Chondrocyte (in vitro differentiated cells): ENCODE measurements at places on chromosomes 1 and 21. TPM values are rescaled to one million over a fixed set of nuclear protein-coding genes. Genes with fewer than 3 reads are reported as not detected.

- no peak for DNase-seq
- H3K27me3 ChIP-seq, result no peaks in the 10 kb centered on the region
- H3K4me3 ChIP-seq, result no peak overlapping the region
These were observed 10.2 kb upstream of the ADCY10 start for GRCh38 chr1:167924102-167924501.

- H3K36me3 ChIP-seq, result peaks cover 3% of the 10 kb centered on the region
- H3K4me1 ChIP-seq, result peaks cover 49% of the 10 kb centered on the region
- no peaks in the 10 kb centered on the region for H3K27me3 ChIP-seq
These were observed 429.0 kb downstream of the KIF26B start for GRCh38 chr1:245583575-245584330.

GRCh38 chr1:18256282-18257235 is 149.0 kb downstream of the IGSF21 start:
- H3K27ac ChIP-seq, result no peak overlapping the region
- no peak overlapping the region for H3K4me3 ChIP-seq
- H3K36me3 ChIP-seq, result no peaks in the 10 kb centered on the region
- no peaks in the 10 kb centered on the region for H3K27me3 ChIP-seq
- no peaks in the 10 kb centered on the region for H3K4me1 ChIP-seq
- DNase-seq, result no peak

IFNAR2 gene
- total RNA-seq, result 16.5 to 19.4 TPM (median 18.6 TPM) in 3 replicates

DNA sequence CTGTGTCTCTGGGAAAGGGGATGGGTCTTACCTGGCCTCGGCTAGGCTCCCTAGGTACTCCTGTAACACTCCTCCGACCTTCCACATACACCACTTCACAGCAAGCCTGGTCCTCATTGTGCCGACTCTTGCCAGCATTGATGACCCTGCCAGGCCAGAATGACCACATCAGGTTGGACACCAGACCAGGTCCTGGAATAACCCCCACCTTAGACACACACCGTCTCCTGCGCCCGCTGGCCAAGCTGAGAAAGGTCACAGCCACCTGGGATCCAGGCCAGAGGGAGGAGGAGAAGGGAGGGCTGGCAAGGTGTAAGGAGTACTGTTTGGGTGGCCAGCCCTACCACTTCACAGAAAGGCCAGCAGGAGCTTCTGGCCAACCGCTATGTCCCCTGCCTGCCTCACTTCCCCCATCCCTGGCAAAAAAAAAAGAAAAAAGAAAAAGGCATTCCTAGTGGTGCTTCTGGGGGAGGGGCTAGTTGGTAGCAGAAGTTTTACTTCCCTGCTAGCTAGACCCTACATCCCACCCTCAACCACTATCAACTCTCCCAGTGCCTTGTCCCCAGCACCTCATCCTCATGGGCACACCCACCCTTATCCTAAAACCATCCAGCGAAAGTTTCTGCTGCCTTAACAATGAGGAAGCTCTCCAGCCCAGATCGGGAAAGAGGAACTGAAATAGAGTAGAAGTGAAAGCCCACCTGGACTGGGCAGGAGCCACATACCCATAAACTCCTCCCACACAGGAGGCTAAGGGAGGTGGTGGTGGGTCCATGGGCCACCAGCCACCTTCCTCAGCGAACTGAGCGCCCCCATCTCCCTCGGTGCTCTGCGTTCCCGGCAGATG is 1.4 kb downstream of the PPM1J start:
- peak overlapping the region; percentile 80 for H3K4me3 ChIP-seq
- H3K27me3 ChIP-seq, result peaks cover 1% of the 10 kb centered on the region
- DNase-seq, result peak; percentile 71
- H3K27ac ChIP-seq, result peak overlapping the region; percentile 49
- H3K36me3 ChIP-seq, result no peaks in the 10 kb centered on the region
- peaks cover 20% of the 10 kb centered on the region for H3K4me1 ChIP-seq

PGLYRP3 gene
- total RNA-seq, result not detected in 3 replicates

CDC20 gene
- 14.4 to 16.9 TPM (median 14.5 TPM) in 3 replicates for total RNA-seq

- H3K27ac ChIP-seq, result no peak overlapping the region
- H3K4me1 ChIP-seq, result peaks cover 23% of the 10 kb centered on the region
- H3K36me3 ChIP-seq, result no peaks in the 10 kb centered on the region
These were observed 486.3 kb downstream of the TTLL7 start for GRCh38 chr1:83512373-83513193.

SYT2 gene
- 0.07 TPM in 1 of 3 replicates, not detected in the others for total RNA-seq

- no peak overlapping the region for H3K27ac ChIP-seq
- no peak for DNase-seq
- no peaks in the 10 kb centered on the region for H3K27me3 ChIP-seq
- H3K4me1 ChIP-seq, result no peaks in the 10 kb centered on the region
- H3K36me3 ChIP-seq, result no peaks in the 10 kb centered on the region
- H3K4me3 ChIP-seq, result no peak overlapping the region
These were observed 2.2 kb downstream of the CLEC20A start for GRCh38 chr1:178494569-178494971.

GRCh38 chr1:22323846-22324504 is 127.7 kb upstream of the ZBTB40 start:
- peaks cover 16% of the 10 kb centered on the region for H3K27me3 ChIP-seq
- no peaks in the 10 kb centered on the region for H3K4me1 ChIP-seq
- no peak overlapping the region for H3K27ac ChIP-seq
- no peak overlapping the region for H3K4me3 ChIP-seq
- H3K36me3 ChIP-seq, result no peaks in the 10 kb centered on the region

DNA sequence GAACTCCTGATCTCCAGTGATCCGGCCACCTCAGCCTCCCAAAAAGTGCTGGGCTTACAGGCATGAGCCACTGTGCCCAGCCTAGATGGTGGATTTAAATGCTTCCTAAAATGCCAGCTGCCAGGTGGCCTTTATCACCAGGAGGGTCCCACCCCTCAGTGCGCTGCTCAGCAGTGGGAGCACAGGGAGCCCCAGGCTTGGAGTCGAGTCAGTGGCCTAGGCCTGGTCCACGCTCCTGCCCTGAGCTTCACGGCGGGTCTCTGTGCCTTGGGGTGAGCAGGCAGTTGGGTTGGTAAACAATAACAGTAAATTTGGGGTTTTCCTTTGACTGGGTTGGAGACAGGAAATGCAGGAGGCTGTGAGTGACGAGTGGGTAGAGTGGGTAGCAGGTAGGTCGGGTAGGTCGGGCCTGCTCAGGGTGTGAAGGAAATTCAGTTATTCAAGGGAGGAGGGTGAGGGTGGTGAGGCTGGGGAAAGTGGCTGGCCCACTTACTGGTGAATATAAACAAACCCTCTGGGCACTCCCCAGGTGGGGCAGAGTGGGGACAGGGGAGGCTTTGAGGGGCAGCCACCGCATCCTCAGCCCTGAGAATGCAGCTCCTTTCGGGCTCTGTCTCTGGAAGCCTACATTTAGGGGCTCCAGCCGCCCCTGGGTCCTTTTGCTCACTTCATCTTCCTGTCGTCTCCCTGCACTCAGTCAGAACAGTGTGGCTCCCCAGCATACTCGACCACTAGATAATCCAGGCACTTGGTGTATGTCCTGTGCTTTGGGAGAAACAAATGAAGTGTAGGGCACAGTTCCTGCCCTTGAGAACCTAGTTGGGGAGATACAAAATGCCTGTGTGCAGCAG is 33.5 kb upstream of the IL19 start:
- no peaks in the 10 kb centered on the region for H3K27me3 ChIP-seq
- H3K4me3 ChIP-seq, result no peak overlapping the region
- no peak overlapping the region for H3K27ac ChIP-seq
- H3K36me3 ChIP-seq, result peaks cover 10% of the 10 kb centered on the region
- peaks cover 13% of the 10 kb centered on the region for H3K4me1 ChIP-seq

CLIC6 gene
- total RNA-seq, result 0.08 to 0.24 TPM (median 0.17 TPM) in 3 replicates

GRCh38 chr1:56133522-56134472 is 445.6 kb downstream of the PLPP3 start:
- H3K4me3 ChIP-seq, result no peak overlapping the region
- H3K27ac ChIP-seq, result no peak overlapping the region
- H3K4me1 ChIP-seq, result peaks cover 22% of the 10 kb centered on the region
- H3K36me3 ChIP-seq, result no peaks in the 10 kb centered on the region

ANKRD65 gene
- not detected in 3 replicates for total RNA-seq

PCP4L1 gene
- total RNA-seq, result 0.23 to 0.35 TPM in 2 of 3 replicates, not detected in the other

UMODL1 gene
- 0.29 TPM in 1 of 3 replicates, not detected in the others for total RNA-seq

DNA sequence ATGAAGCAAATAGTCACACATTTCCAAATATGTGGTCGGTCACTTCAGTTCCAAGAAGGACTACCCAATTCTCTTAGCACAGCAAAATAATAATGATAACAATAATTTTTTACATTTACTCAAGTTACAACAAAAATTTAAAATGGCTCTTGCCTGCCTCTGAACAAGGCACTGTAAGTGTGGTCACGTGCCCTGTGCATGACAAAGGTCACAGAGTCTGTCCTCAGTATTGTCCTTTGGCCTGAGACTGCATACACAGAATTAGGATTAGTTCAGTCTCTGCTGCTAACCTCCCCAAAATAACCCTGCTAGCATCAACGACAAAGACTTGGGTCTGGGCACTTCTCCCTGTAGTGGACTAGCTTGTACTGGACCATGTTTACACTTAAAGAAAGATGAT is 297.1 kb upstream of the DUSP10 start:
- H3K36me3 ChIP-seq, result no peaks in the 10 kb centered on the region
- H3K4me1 ChIP-seq, result peaks cover 2% of the 10 kb centered on the region
- no peak overlapping the region for H3K27ac ChIP-seq

- H3K4me3 ChIP-seq, result no peak overlapping the region
- no peaks in the 10 kb centered on the region for H3K4me1 ChIP-seq
- no peak overlapping the region for H3K27ac ChIP-seq
- DNase-seq, result peak; percentile 48
These were observed 40.6 kb downstream of the LHX4 start for GRCh38 chr1:180270530-180271271.

DNA sequence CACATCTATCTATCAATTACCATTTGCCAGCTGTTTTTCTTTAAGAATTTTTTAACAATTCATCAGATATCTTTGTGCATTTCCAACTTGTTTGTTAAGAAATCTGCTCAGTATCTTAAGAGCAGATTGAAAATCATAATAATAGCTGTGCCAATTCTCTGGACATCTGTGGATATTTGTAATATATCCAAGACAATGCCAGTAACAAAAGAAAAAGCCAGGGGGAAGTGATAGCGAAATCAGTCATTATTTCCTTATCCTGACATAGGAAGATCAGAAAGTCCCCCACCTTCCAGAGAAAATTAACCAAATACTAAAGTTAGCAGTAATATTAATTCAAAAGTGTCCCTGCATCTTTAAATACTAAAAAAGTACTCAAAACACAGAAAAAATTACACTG is 217.1 kb downstream of the RERE start:
- H3K27ac ChIP-seq, result no peak overlapping the region
- H3K36me3 ChIP-seq, result no peaks in the 10 kb centered on the region
- no peak overlapping the region for H3K4me3 ChIP-seq

CD84 gene
- total RNA-seq, result not detected in 3 replicates

AIM2 gene
- total RNA-seq, result not detected in 3 replicates

PLEKHN1 gene
- 0.17 to 0.73 TPM (median 0.38 TPM) in 3 replicates for total RNA-seq

SLC6A17 gene
- 1.6 to 6.1 TPM (median 2.1 TPM) in 3 replicates for total RNA-seq

OVAAL gene
- total RNA-seq, result not detected in 3 replicates

CD101 gene
- 0.79 to 1.4 TPM (median 1.0 TPM) in 3 replicates for total RNA-seq

FAM78B gene
- total RNA-seq, result 0.13 to 0.82 TPM (median 0.22 TPM) in 3 replicates

- DNase-seq, result no peak
- no peaks in the 10 kb centered on the region for H3K27me3 ChIP-seq
- H3K4me3 ChIP-seq, result no peak overlapping the region
- peaks cover 64% of the 10 kb centered on the region for H3K4me1 ChIP-seq
These were observed 46.2 kb downstream of the C1orf198 start for GRCh38 chr1:230822092-230822581.

GRCh38 chr1:245687152-245687635 is 532.4 kb downstream of the KIF26B start:
- DNase-seq, result no peak
- no peak overlapping the region for H3K4me3 ChIP-seq
- peaks cover 17% of the 10 kb centered on the region for H3K36me3 ChIP-seq
- H3K27me3 ChIP-seq, result no peaks in the 10 kb centered on the region
- peaks cover 11% of the 10 kb centered on the region for H3K4me1 ChIP-seq
- no peak overlapping the region for H3K27ac ChIP-seq

- H3K4me3 ChIP-seq, result no peak overlapping the region
- H3K4me1 ChIP-seq, result peaks cover 11% of the 10 kb centered on the region
- DNase-seq, result no peak
- peaks cover 26% of the 10 kb centered on the region for H3K27me3 ChIP-seq
These were observed 6.0 kb downstream of the EDARADD start for GRCh38 chr1:236400061-236400603.

DNA sequence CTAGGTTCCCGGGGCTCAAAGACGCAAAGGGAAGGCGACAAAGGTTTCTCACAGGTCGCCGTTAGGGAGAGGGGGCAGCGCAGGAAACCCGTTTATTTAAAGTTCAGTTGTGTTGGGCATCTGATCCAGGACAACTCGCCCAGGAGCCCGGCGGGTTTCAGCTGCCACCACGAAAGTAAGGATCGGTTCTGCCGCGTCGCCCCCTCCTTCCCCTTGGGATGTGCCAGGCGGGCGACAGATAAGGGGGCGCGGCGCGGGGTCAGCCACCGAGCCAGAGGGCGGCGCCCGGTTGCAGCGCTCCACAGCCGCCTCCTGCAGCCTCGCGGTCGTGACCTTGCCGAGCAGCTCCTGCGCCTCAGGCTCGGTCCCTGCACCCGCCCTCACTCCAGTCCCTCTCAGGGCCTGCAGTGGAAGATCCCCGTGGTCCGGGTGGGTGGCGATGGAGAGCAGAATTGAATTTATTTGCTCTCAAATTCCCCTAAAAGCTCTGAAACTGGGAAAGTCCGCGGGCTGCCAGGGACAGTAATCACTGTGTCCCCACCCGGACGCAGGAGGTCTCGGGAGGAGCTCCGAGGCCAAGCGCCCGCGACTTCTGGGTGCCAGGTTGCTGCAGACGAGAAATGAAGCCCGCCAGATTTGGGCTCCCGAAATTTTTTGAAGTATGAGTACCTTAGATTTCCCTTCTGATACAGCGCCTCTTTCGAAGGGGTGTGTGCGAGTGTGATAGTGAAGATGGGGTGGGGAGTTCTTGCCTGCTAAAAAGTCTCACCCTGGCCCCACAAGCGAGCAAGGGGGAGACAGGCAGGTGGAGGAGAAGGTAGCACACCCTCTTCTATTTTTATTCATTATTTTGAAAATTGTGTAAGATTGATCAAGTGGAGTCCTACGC is 28.4 kb upstream of the NFIA start:
- H3K27me3 ChIP-seq, result no peaks in the 10 kb centered on the region
- H3K4me3 ChIP-seq, result peak overlapping the region; percentile 55
- H3K27ac ChIP-seq, result no peak overlapping the region
- no peak for DNase-seq
- peaks cover 47% of the 10 kb centered on the region for H3K4me1 ChIP-seq

FCAMR gene
- not detected in 3 replicates for total RNA-seq

GRCh38 chr1:211487082-211487481 is 4.9 kb downstream of the RD3 start:
- H3K27me3 ChIP-seq, result peaks cover 4% of the 10 kb centered on the region
- no peaks in the 10 kb centered on the region for H3K4me1 ChIP-seq
- no peaks in the 10 kb centered on the region for H3K36me3 ChIP-seq
- no peak overlapping the region for H3K4me3 ChIP-seq
- peak overlapping the region; percentile 4 for H3K27ac ChIP-seq
- no peak for DNase-seq

SHISA4 gene
- 29.7 to 39.1 TPM (median 37.7 TPM) in 3 replicates for total RNA-seq

IQGAP3 gene
- 6.8 to 10.8 TPM (median 9.8 TPM) in 3 replicates for total RNA-seq
